Suppressor macrophage treated with lipopolysaccharide for 4 hours (primary cell): ENCODE measurements at places on chromosomes 12 and 14.

- DNase-seq = no peak
Measured at GRCh38 chr12:41250748-41251147, 62.6 kb downstream of the PDZRN4 start.

DNA sequence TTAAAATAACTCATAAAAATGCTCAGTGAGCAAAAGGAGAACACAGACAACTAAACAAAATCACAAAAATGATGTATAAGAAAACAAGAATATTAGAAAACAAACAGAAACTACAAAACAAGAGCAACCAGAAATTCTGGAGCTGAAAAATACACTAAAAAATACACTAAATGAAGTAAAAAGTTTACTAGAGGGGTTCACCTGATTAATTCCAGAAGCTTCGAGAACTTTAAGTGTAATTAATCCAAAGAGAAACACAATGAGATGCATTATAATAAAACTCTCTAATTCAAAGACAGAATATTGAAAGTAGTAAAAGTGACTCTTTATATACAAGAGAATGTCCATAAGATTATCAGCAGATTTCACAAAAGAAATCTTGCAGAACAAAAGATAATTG, 558.4 kb downstream of the CCER1 start:
- DNase-seq = no peak

- DNase-seq = no peak
Measured at GRCh38 chr12:2287151-2287550, 234.4 kb downstream of the CACNA1C start.

DNA sequence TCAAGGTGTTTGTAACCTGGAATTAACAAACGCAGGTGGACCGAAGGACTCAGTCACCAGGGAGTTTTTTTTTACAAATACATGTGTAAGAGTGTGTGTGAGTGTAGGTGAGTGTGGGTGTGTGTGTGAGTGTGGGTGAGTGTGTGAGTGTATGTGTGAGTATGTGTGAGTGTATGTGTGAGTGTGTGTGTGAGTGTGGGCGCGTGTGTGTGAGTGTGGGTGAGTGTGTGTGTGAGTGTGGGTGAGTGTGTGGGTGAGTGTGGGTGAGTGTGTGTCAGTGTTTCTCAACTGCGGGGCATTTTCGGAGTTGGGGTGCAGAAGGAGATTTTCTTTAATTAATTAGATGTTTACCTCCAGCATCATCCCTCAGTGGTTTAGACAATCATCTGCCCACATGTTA, 1178.8 kb downstream of the VRK1 start:
- no peak for DNase-seq

DNA sequence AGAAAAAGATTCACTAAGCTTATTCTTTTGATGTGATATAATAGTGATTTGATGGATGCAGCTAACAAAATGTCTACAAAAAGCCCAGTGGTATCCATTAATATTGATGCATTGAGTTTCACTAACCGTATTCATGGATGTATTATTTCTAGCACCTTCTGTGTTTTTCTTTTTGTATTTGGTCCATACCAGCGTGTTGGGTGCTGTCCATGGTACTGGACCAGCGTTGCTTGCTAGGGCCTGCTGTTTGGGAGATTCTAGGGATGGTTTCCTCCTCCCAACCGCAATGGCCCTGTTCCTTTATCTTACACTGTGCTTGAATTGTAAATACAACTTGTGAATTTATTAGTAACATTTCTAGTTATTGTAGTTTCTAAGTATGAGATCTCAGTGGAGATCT, 31.7 kb downstream of the ANO4 start:
- peak; percentile 27 for DNase-seq

GRCh38 chr12:7601406-7601805, 64.3 kb downstream of the APOBEC1 start:
- DNase-seq = peak; percentile 90

DNA sequence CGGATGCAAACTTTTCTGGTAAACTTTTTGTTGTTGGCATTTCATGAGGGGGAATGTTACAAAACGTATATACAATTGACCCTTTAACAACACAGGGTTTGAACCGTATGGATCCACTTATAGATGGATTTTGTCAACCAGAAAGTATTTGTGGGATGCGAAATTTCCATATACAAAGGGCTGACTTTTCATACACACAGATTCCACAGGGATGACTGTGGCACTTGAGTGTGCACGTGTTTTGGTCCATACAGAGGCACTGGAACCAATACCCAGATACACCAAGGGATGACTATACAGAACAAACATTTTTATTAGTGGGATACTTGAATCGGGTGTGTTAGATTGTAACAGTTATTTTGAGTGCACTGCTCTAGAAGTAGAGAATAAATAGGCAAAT, 29.8 kb upstream of the CCT2 start:
- DNase-seq = no peak

GRCh38 chr12:51071663-51072062, 11.7 kb downstream of the CSRNP2 start:
- no peak for DNase-seq

- DNase-seq = no peak
Measured at GRCh38 chr12:45209784-45210183, 6.1 kb upstream of the ANO6 start.

- DNase-seq = no peak
Measured at GRCh38 chr12:100767371-100767770, 27.2 kb upstream of the ANO4 start.

- peak; percentile 66 for DNase-seq
Measured at GRCh38 chr14:51167587-51168214, 72.3 kb upstream of the TMX1 start.

DNA sequence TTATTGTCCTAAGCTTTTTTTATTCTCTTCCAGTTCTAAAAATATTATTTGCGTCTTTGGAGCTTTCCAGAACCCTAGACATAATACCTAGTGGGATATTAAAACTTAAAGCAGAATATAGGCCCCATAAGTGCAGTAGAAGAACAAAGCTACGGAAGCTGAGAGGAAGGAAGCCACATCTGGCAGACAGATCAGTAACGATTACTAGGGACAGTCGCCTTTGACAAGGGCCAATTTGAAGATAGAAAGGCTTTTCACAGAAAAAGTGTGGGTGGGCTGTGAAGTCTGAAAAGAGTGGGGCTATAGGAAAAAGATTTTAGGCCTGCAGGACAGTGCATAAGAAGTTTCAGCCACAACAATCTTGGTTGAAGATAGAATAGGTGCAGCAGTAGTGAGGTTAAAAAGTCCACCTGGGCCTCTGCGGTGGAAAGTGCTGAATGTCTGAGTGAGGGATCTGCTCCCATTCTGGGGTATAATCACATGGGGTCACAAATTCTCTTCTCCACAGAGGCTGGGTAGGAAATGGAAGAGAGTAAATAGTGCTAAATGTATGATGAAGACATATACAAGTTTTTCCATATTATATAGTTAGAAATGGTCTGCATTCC, 114.5 kb downstream of the CMAS start:
- DNase-seq = no peak

DNA sequence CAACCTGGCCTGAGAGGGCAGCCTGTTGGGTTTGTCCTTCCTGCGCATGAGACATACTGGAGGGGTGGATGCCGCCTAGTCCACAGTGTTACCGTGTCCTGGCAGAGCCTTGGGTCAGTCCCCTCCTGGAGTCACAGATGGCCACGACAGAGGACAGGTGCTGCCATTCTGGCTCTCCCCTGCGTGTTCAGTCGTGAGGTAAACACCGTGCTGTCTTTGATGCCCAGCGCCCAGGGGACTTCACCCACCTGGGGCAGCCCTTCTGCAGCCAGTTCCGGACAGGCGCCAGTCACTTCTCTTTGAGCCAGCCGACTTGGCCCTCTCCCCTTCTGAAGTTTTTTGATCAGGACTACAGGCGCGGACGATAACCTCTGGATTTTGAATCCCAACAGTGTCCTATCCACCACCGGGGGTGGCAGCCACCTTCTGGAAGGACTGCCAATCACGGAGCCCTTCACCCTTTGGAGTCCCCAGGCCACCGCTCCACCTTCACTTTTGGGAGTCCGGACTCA, 933.0 kb downstream of the DIO2 start:
- no peak for DNase-seq

DNA sequence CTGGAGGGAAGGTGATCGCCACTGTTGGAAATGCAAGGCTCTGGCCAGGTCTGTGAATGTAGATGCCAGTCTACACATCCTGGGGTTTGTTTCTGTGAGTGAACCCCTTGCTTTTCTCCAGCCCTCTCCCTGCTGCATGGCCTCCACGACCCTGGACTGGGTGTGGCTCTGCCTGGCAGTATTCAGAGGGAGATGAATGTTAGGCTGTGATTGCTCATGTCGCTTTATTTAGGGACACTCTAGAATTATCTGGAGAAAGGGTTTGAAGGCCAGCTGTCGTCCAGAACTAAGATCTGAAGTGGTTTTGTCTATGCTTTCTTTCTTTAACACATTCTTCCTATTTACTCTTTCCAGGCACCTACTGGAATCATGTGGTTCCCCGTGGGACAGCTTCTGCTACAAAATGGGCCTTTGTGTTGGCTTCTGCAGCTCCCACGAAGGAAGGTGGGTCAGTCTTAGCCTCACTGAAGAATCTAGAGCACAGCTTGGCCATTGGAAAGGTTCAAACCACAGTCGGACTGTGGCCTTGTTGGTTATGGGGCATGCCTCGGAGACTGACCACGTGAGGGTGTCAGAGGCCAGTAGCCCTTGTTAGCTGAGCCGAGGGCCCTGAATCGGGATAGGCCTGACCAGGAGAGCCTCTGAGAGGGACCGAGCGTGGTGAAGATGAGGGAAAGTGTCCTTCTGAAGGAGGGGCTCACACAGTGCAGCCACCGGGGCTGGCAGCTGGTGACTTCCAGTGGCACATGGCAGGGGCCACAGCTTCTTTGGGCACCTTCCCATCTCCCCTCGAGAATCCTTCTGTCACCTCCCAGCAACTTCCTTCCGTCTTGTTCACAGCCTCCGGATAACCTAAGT, 59.1 kb downstream of the ANKRD9 start:
- DNase-seq = no peak

- no peak for DNase-seq
Measured at GRCh38 chr12:94107910-94108309, 40.5 kb upstream of the PLXNC1 start.

DNA sequence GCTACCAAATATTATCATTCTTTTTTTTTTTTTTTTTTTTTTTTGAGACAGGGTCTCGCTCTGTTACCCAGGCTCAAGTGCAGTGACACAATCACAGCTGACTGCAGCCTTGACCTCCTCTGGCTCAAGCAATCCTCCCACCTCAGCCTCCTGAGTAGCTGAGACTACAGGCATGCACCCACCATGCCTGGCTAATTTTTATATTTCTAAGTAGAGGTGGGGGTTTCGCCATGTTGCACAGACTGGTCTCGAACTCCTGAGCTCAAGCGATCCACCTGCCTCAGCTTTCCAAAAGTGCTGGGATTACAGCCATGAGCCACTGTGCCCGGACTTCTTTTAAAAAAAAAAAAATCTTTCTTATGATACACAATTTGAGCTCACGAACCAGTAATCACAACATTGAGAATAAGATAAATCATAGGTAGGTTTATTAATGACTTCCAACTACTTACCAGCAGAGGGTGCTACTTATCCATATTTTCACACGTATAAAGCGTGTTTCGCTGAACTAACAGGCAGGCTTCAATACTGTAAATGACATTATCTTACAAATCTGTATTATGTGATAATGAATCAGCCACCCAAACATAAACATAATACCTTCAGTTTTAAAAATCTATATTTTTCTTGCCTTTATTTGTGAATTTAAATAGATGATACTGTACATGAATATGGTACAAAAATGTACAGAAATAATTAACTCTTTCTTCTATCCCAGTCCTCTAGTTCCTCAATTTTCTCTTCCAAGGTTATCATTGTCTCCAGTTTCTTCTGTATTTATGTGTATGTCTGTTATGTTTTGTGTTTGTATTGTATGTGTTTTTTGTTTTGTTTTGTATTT, 42.5 kb upstream of the BCAT1 start:
- DNase-seq = peak; percentile 85

DNA sequence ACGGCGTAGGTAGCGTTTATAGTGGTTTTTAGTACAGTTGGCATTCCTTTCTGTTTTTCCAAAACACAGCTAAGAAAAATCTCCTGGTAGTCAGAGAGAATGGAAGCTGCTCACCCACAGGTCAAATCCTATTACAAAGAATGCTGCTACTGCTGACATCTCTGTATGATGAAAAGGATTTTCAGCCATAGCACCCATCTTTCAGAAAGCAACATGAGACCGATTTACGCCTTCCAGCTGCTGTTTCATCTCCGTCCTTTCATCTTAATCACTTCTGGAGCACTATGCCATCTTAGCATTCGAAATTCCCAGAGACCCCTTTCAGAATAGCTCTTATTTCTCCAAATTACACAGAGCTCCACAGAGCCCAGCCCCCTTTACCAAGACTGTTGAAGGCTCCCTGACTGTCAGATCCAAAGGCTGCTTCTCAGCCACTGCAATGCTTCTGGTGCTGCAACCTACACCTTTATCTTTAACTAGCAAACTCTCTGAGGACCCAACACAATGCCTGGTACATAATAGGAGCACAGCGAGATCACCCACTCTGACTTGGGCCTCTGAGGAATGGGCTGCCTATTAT, 211.8 kb downstream of the NEDD1 start:
- DNase-seq = no peak

DNA sequence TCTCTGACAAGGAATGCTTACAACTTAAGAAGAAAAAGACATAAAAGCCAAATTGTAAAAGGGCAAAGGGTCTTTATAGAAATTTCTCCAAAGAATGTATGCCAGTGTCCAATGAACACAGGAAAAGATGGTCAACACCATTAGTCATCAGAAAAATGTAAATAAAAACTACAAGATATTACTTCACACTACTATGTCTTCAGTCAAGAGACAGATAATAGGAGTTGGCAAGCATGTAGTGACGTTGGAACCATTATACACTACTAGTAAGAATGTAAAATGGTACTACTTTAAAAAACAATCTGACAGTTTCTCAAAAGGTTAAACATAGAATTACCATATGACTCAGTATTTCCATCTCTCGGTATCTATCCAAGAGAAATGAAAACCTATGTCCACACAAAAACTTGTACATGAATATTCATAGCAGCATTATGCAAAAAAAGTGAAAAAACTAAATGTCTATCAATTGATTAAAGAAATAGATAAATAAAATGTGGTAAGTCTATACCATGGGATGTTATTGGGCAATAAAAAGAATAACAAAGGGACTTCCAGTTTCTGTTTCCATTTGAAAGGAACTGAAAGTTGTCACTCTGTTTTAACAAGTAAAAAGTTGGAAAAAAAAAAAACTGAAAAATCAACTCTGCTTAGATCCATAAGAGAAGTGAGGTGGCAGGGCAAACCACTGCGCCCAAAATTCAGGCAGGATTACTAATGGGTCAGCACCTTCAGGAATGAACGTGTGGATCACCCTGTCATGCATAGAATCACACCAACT, 69.8 kb downstream of the ALG10B start:
- peak; percentile 76 for DNase-seq

GRCh38 chr12:26226629-26227360, 31.4 kb downstream of the SSPN start:
- DNase-seq = peak; percentile 20
